T-helper 22 cell (primary cell): ENCODE measurements at places on chromosomes 6 and 20.

- DNase-seq = no peak
Observed at GRCh38 chr20:20457392-20458126, 89.7 kb downstream of the INSM1 start.

DNA sequence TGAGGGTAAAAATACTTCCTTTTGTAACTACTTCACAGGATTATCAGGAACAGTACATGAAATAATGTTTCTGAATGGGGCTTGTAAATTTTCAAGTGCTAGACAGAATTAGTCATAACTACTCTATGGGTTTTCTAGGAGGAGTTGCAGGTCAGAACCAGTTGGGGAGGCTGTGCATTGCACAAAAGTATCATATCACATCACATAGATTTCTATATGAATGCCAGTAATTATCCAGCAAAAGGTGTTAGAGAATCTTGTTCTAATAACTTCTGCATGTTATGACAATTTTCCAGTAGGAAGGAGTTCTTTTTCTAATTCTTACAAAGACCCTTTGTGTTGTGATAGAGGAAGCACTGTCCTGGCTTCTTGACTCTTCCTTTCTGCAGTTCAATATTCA is 551.6 kb downstream of the COL12A1 start:
- no peak for DNase-seq

GRCh38 chr6:138008791-138009190 is 98.4 kb downstream of the PERP start:
- no peak for DNase-seq

DNA sequence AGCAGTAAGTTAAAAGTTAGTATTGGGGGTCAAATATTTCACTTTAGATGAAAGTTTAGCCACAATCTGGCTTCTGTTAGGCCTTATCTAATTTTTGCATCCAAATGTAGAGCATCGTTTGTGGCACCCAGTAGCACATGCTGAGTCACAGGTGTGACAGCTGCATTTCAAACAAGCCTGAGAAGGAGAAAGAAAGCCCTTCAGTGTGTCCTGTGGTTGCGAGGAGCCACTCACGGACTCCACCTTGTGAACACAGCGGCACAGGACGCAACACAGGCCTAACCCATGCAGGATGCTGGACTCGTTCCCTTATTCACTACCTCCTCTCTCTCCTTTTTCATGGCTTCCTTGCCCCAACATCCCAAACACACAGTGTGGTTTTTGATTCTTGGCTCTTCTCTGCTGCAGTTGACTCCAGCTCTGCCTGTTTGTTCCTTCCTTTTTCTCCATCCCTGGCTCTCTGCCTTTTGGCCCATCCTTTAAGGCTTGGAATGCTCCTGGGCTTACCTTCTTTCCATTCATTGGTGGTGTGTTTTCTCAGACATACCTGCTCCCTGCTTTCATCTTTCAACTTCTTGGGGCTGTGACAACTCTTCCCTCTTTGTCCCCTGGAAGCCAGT is 124.2 kb downstream of the SLC16A10 start:
- DNase-seq = no peak

DNA sequence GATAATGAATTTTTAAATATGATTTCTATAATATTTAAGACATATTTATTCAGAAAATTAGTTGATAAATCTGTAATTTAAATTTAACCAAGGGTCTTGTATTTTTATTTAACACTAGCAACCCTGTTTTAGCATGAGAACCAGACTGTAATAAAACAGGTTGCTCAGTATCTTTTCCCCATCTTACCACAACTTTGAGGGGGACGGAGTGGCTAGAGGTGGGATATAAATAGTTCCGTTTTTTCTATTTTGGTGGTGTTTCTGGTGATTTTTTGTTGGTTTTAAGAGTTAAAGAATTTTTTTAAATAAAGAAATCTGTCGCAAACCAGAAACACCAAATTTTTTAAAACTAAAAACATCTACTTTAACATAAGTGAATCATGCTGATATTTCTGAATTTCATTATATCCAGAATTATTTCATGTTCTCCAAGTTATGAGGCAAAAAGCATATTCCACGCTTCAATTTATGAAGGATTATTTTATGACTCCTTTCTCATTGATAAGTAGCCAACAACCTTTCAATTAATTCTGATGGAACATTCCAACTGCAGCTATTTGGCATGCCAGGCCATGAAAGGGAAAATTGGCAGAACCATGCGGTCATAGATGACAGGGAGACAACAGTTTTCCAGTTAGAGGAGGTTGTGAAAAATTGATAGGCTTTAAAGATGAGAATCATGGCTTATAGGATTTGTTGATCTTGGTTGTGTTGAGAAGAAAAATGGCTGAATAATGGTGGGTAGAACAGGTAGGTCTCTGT is 151.9 kb upstream of the CARMIL1 start:
- no peak for DNase-seq

GRCh38 chr6:33967265-33967767 is 163.5 kb upstream of the MLN start:
- DNase-seq = no peak

- DNase-seq = no peak
Observed at GRCh38 chr6:46963626-46964025, 41.9 kb upstream of the ADGRF5 start.

GRCh38 chr6:29230666-29231065 is 60.0 kb downstream of the OR2J2 start:
- no peak for DNase-seq

- DNase-seq = no peak
Observed at GRCh38 chr6:122657601-122658000, 47.4 kb downstream of the PKIB start.
